NCI-H748 treated with DMSO at 0.1 percent for 48 hours (cell line): ENCODE measurements at places on chromosomes 2 and 18.
A peak's percentile ranks its signal among the peaks of the same experiment; 100 is the strongest.

GRCh38 chr2:69011611-69012157 is 1.3 kb upstream of the ANTXR1 start:
- DNase-seq = no peak

GRCh38 chr2:188974164-188974563 is at the start of gene COL3A1:
Gene COL3A1, plus strand, starts transcription at chr2:188974373. Its CDS starts 117 bp downstream, at chr2:188974490.
- no peak for DNase-seq

- DNase-seq = no peak
These were observed 19.2 kb downstream of the ATOH8 start for GRCh38 chr2:85772841-85773491.

GRCh38 chr2:72104821-72105588 is 42.7 kb downstream of the CYP26B1 start:
- no peak for DNase-seq

DNA sequence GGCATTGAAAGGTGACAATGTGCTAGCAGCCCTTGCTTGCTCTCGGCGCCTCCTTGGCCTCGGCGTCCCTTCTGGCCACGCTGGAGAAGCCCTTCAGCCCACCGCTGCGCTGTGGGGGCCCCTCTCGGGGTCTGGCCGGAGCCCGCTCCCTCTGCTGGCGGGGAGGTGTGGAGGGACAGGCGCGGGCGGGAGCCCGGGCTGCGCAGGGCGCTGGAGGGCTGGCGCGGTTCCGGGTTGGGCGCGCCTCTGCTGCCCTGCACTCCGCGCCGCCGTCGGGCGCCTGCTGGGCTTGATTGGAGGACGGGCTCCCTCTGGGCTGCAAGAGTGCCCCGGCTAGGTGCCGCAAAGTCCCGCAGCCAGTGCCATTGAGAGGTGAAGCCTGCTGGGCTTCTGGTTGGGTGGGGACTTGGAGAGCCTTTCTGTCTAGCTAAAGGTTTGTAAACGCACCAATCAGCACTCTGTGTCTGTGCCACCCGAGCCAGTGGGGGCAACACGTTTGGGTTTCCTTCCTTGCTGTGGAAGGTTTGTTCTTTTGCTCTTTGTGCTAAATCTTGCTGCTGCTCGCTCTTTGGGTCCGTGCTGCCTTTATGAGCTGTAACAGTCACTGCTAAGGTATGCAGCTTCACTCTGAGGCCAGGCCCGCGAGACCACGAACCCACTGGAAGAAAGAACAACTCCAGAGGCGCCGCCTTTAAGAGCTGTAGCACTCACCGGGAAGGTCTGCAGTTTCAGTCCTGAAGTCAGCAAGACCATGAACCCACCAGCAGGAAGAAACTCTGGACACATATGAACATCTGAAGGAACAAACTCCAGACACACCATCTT is 14.8 kb upstream of the IMP4 start:
- no peak for DNase-seq

DNA sequence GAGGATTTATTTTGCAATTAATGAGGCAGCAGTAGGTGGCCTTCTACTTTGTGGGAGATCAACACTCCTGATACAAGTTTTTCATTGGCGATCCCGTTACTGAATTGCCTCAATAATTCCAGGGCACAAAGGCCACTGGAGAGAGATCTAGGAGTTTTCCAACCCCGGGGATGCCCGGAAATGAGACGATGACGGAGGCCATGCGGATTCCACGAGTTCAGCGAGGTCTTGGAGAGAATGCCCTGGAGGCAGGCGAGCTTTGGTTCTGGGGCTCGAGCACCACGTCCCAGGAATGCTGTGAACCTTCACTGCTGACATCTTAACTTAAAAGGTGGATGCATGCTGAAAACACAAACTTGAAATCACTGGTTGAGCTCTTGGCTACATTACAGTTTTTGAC is 74.2 kb downstream of the LDLRAD4 start:
- DNase-seq = no peak

- DNase-seq = no peak
These were observed 331.8 kb downstream of the MTX2 start for GRCh38 chr2:176601066-176601465.

DNA sequence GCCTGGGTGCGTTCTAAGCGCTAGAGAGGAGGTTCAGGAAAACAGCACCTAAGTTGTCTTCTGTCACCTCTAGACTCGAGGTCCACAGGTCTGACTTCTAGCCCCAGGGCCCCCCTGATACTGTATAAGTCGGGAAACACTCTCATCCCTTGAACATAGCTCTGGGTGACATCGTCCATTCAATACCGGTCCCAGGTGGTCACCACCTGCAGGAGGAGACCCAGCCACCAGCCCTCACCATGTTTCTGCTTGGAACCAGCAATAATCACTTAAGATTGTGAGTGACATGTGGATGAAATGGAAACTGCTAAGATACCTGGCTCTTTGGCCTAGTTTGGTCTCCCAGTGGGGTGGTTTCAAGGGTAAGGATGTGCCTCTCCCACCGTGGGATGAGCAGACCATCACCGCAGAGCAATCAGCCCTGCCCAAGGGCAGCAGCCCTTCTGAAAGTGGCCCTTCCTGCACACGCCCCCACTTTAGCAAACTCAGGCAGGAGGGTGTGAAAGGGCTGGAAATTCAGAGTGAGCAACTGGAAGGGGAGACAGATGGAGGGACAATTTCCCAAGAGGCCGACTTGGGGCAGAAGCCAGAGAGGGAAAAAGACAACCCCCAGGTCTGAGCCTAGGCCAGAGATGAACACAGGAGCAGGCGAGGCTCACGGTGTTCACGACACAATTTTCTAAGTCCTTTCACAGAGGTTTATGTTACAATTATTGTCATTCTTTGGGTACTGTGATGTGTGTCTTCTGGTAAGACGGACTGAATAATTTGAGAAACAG is 95.2 kb downstream of the ZNF516 start:
- no peak for DNase-seq

- peak; percentile 55 for DNase-seq
These were observed 102.1 kb downstream of the ATAD2B start for GRCh38 chr2:23824777-23825212.

- no peak for DNase-seq
These were observed 13.6 kb downstream of the FRZB start for GRCh38 chr2:182852801-182853200.

DNA sequence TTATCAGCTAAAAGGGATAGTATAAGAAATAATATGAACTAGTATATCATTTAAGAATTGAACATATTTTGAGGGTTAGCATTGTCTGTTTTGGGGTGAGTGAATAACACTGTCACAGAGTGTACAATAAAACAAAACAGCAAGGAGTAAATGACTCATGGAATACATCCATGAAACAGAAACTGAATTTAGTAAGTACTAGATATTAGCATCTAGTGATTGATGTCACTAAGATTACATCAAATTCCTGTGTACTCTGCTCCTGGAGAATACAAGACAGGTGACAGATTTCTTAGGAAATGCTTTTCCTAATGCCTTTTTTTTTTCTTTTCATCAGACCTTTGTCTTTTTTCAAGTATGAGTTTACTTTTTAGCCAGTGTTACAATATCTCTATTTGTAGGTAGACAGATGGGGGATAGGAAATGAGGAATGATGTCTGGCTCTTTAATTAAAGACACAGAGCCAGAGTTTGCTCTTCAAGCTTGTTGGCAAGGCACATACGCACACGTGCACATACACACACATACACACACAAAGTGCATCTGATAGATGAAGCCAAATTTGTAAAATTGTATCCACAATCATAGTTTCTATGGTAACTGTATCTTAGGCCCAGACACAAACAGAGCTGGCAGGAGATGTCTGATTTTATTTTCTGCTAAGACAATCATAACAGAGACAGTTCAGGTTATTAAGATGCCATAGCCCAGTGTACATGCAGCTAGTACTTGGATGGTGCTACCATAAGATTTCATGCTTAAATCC is 138.2 kb upstream of the NRP2 start:
- no peak for DNase-seq

DNA sequence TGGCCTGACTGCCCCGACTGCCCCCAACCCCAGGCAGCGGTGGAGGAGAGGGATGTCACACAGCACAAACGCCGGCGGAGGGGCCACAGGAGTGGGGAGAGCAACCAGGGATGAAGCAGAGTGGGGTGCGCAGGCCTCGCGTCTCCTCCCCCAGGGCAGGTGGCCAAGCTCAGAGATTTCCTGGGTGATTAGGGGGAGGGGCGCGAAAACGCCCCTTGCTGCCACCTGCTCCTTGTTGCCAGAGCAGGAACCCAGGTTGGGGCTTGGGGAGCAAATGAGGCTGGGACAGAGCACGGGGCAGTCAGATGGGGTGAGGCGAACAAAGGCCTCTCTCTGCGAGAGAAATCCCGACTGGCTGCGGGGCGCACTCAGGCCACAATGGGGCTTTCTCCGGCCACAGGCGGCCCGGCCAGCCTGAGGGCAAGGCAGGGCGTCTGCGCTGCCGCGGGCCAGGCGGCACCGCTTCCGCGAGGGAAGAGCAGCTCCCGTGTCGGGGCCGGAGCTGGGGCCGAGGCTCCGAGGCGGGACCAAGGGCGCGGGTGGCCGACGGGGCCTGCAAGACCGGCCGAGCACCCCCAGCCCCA is 11.5 kb downstream of the TEX44 start:
- no peak for DNase-seq

DNA sequence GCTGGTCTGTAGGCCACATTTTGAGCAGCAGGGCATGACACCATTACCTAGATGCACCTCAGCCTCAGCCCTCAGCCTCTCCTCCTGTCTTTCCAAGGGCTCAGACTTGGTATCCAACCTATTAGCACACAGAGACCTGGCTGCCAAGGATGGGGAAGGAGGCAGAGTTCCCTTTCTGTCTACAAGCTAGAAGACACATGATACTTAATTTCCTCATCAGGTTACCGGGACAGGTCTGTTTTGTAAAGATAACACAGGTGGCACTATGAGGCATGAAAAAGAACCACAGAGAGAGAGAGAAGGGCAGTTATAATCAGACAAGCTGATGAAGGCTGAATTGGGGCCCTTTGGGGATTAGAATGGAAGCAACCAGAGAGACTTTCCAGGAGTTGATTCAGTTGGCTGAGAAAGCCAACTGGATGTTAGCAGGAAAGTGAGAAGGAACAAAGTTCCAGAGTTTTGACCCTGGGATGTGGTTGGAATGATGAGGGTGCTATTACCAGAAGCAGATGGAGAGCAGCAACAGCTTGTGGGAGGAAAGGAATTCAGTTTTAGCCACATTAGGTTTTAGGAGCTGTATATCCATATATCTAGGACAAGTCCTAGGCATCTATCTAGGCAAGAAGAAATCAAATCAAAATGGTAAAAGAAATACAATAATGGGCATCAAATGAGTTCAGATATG is 46.0 kb upstream of the RMND5A start:
- DNase-seq = no peak

- DNase-seq = no peak
These were observed 27.9 kb downstream of the PXDN start for GRCh38 chr2:1716441-1716840.

GRCh38 chr18:10032331-10033015 is 118.7 kb downstream of the VAPA start:
- no peak for DNase-seq

- DNase-seq = no peak
These were observed 784 bp downstream of the ROCK1 start for GRCh38 chr18:21110713-21111345.

GRCh38 chr2:209940936-209941335 is 61.5 kb upstream of the RPE start:
- DNase-seq = no peak

DNA sequence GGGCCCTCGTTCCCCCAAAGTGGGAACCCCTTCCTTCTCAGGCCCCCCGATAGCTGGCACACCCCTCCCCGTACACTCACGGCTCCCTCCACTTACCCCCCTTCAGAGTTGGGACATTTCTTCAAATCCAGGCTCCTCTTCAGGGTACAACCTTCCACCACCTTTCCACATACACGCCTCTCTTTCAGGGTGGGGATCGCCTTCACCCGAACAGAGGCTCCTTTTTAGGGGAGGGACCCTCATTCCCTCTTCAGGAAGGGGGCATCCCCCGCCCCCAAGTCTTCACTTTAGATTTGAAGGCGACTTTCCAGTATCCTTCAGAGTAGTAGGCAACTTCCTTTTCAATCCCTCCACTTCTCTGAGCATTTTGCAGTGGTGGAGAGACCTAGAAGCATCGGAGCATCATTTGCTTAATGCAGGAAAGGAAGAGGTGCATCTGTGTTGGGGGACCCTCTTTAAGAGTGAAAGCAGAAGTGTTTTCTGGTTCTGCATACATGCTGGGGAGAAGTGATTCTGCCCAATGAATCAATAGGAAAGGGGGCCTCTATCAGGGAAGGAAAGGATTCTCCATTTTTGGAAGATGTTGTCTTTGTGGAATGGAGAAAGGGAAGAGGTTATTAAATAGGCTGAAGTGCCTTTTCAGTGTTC is 845 bp downstream of the EML4 start:
- DNase-seq = no peak

DNA sequence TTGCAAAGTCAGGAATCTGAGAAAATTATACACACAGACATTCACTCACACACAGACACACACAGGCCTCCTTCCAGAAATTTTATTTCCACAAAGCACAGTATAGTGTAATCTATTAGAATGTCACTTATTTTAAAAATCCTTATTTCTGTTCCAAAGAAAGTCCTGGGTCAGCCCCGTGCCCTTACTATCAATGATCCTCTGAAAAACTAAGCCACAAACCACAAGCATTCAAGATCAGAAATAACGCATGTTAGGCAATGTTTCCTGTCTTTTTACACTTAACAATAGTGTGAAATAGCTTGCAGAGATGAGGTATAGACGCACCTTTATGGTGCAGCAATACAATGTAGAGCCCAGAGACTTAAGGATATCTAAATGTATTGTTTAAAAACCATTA is 25.8 kb downstream of the TBC1D8 start:
- DNase-seq = no peak

DNA sequence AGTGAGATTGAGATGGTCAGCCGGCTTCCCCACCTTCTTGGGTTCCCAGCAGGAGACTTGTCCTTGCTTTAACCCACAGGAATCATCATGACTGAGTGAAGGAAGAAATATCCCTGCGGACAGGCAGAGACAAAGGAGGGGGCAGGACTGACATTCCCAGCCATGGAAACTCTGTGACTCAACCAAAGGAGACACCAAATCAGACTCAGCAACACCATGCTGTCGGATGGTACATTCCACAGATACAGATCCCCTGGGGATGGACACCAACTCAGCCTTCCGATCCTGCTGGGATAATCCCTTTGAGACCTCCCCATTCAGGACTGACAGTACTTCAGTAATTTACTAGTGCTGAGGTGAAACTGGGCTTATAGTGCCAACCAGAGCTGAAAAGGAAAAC is 518.3 kb downstream of the XIRP2 start:
- no peak for DNase-seq

DNA sequence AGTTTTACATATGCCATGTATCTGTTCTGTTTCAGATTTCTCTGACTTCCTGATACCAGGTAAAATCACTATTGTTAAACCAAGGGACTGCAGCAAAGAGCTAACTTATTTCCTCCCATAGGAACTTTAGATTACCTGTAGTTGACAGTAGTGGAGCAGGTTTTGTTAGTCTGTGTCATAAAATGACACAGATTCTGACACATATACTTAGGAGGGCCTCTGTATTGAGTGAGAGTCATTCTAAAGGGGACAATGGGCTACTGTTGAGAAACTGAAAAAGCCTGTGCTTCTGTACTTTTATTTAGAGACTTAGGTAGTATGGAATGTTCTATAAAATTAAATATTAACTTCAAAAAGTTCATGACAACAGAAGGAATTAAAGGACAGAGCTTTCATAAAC is 48.2 kb downstream of the KCMF1 start:
- no peak for DNase-seq
